ENCODE measurements at places on chromosomes 1 and 21. TPM values are rescaled to one million over a fixed set of nuclear protein-coding genes. Genes with fewer than 3 reads are reported as not detected.

Gene TACSTD2
- total RNA-seq, result 0.13 TPM

Gene MAGOH
- 26.4 TPM for total RNA-seq

Gene MOV10
- total RNA-seq, result 35.6 TPM

Gene RHD
- total RNA-seq, result 0.35 TPM

Gene DISP3
- total RNA-seq, result 0.18 TPM

Gene CENPF
- total RNA-seq, result 25.5 TPM

Gene DENND2C
- total RNA-seq, result 7.4 TPM

Gene SAMD13
- total RNA-seq, result 9.1 TPM

Gene KRTAP12-2
- total RNA-seq, result not detected

Gene PNRC2
- 82.9 TPM for total RNA-seq

Gene MASP2
- total RNA-seq, result not detected

Gene LCE1B
- total RNA-seq, result not detected

Gene PLPP3
- total RNA-seq, result 136 TPM
